ENCODE measurements at places on chromosomes 6 and 20.

DNA sequence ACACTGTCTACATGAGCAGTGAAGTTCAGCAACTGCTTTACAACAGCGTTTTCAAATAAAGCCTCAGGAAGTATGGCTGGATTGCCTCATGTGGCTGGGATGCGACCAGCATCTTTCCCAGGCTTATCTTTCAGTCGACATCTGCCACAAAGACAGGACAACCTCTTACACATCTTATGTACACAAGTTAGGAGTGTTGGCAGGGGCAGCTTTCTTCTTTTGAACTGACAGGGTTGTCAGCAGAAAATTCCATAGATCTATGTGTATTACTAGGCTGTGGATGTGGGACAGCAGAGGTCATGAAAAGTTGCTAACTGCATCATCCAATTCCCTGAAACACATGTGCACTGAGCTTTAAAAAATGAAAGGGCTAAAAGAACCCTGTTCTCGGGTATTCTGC, 48.1 kb downstream of the PLAGL1 start:
- DNase-seq = no peak

- DNase-seq = no peak
These were observed 163.5 kb upstream of the GJE1 start for GRCh38 chr6:141969201-141969600.

DNA sequence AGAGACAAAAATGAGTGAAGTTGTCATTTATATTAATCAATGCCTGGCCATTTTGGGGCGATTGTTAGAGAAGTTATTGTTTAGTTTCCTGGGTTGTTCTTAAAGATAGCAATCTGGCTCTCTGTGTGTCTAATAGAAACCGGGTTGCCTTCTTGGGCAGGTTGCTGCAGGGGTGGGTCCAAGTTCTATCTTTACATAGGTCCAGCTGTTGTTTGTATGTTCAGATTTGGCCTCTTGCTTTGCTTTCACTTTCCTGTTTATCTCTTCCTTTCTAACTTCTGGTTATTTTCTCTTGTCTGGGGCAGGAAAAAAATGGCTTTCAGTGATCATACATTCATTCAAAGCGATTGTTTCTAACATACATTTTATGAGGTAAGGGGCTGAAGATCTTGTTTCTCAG, 128.4 kb upstream of the NOX3 start:
- peak; percentile 19 for DNase-seq

GRCh38 chr6:1904466-1904799, 294.7 kb downstream of the FOXC1 start:
- DNase-seq = no peak

DNA sequence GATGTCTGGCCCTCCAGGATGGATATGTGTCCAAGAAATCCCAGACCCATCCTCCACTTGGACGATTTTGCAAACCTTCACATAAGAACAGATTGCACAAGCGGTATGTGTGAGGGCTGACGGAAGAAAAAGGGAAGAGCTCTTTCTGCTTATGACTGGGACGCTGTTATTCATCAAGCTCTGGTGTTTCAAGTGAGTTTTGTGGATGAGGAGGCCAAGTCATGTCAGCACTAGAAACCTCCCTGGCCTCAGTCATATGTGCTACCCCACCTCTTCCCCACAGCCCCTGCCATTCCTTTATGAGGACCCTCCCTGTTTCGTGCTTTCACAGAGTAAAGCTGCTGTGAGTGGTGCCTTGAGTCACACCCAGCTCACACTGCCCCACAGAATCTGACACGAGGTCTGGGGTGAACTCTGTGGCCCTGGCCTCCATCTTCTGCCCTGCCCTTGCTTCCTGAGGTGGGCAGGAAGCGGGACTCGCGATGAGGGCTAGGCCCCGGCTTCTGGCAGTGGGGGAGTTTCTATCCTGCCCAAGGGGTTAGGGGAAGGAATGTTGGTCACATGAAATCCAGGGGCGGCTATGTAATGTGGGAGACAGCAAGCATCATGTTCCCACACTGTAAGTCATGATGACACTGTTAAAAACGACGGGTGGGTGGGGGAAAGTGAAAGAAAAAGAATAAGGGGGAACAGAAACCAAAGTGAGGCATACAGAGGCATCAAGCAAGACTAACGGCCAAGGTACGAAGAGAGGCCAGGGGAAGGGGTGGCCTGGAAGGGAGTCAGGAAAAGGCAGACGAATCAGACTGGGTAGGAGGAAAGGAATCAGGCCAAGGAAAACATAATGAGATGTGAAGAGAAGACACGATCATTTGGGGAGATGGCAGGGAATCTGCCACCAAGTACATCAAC, 78.1 kb downstream of the PRDM1 start:
- peak; percentile 93 for DNase-seq

GRCh38 chr20:47217482-47218446, 138.7 kb downstream of the ZMYND8 start:
- DNase-seq = no peak

DNA sequence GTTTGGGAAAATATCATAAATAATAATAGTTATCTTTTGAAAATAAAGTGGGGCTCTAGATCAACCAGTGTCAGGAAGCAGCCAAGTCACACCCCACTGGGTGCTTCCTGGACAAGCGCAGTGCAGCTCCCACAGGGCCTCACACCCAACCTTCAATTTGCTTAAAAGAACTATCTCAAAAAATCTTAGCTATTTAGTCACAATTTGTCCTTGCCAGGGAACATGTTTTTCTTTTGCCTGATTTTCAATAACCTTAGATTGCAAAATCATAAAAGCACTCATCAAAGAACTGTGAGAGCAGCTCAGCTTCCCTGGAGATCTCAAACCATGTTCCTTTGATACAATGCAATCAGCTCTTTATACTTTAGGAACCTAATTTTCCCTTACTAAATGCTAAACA, 1.6 kb upstream of the NCOA7 start:
- no peak for DNase-seq

- no peak for DNase-seq
These were observed 70.3 kb downstream of the TMEM242 start for GRCh38 chr6:157253017-157253416.

DNA sequence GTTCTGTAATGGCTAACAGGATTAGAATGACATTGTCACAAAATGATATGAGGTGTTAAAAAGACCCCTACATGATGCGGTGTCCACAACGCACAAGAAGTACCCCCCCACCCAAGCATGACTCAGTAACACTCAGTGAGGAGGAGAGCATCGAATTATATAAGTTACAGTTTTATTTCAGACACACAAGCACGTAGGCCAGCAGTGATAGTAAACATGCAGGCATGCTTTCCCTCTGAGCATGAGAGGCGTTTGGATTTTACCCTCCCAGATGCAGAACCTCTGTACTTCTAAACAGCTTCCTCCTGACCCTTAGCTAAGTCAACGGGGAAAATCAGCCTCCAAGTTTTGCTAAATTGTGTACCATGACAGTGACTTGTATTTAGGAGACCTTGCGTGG, 23.9 kb downstream of the GNAS start:
- DNase-seq = no peak

GRCh38 chr20:57483287-57484050, 41.5 kb downstream of the CTCFL start:
- DNase-seq = no peak

DNA sequence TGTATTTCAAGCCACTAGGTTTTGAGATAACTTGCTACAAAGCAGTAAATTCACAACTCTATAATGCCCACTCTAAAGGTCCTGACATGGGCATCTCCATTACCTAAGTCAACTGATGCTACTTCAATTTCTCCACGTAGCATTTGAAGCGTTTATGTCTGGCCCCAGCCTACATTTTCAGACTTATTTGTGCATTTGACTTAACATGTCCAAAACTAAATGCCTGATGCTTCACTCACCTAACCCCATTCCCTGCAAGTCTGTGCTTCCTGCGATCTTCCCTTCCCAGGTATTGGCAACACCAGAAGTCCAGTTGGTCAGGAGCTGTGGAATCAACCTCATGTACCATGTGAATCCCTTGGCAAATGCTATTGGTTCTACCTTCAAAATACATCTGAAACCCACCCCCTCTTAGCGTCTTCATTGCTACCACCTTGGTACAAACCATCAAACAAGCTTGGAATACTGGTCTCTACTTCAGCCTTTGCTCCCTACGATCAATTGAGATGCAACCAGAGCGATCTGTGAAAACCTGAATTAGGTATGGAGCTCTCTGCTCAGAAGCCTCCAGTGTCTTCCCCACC, 12.8 kb upstream of the ZNFX1 start:
- no peak for DNase-seq

GRCh38 chr20:38320221-38320620, 16.3 kb downstream of the BPI start:
- no peak for DNase-seq

DNA sequence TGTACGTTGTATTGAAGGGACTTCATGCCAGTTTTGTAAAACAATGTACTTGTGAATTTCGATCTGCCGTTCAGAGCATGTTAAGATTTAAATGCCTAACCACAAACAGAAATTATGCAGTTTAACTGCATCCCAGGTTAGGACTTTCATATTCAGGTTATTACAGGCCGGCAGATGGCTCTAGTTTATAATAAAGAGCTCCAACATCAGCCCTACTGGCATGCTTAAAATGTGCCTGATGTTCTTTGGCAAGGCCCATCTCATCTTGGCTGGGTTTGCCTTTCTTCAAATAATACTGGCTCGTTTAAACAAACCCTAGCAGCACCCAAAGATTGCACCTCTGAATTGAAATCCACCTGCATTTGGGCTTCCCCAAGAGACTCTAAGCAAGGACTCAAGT, 169.3 kb upstream of the RIN2 start:
- no peak for DNase-seq

DNA sequence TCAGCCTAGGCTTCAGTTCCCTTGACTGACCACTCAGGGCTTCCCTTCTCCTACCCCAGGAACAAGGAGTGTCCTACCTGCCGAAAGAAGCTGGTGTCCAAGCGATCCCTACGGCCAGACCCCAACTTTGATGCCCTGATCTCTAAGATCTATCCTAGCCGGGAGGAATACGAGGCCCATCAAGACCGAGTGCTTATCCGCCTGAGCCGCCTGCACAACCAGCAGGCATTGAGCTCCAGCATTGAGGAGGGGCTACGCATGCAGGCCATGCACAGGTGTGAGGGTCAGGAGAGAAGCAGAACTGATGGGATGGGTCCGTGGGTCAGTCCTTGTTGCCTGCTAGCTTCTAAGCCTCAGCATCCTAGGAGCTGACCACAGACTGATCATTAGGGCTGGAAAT, 1.6 kb downstream of the RING1 start:
- no peak for DNase-seq

DNA sequence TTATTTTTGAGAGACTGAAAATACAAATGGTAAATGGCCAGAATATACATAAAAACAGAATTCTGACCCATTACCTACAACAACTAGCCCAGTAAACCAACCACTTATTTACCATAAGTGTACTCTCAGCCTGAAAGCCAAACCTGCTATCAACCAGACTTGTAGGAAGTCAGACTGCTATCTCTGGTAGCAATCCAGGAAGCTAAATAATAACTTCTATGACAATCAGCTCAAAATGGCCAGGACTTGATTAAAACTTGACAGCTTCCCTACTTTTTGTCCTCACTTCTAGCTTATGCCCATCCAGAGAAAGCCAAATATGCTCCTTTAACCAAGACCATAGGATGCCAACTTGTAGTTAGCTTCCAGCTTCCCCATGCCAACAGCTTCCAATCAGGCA, 4.7 kb upstream of the WTAP start:
- no peak for DNase-seq

GRCh38 chr20:62089393-62089792, 23.7 kb upstream of the TAF4 start:
- DNase-seq = no peak

- DNase-seq = no peak
These were observed 38.5 kb downstream of the RBM38 start for GRCh38 chr20:57429580-57430200.

GRCh38 chr20:22901921-22902320, 133.2 kb upstream of the SSTR4 start:
- DNase-seq = no peak

- DNase-seq = peak; percentile 94
These were observed 28.9 kb downstream of the EIF2S2 start for GRCh38 chr20:34083137-34083536.

- peak; percentile 16 for DNase-seq
These were observed 64.9 kb upstream of the HMGCLL1 start for GRCh38 chr6:55643861-55644260.

- no peak for DNase-seq
These were observed 344.6 kb downstream of the ZFAND3 start for GRCh38 chr6:38164131-38164481.

- DNase-seq = peak; percentile 44
These were observed 191.7 kb downstream of the ESR1 start for GRCh38 chr6:151999194-151999593.

- peak; percentile 62 for DNase-seq
These were observed 102.8 kb downstream of the MOXD1 start for GRCh38 chr6:132298344-132298949.

GRCh38 chr6:169378620-169379381, 125.2 kb upstream of the THBS2 start:
- no peak for DNase-seq

DNA sequence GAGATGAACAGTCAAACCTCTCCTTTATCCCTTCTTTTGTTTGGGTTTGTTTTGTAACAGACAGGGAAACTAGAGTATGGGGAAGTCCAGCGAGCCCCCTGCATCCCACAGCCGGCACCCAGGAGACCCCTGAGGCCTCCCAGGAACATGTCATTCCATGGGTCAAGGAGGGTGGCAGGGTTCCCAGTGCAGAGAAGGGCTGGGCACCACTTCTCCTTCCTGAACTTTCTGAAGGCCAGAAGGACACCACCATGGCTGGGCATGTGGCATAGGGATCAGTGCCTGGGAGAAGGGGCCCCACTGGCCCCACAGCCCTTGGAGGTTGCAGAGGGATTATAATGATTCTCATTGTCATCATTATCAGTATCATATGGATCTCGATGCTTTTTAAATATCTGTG, 13.9 kb upstream of the CST7 start:
- DNase-seq = no peak

- no peak for DNase-seq
These were observed 228.9 kb upstream of the DEFB112 start for GRCh38 chr6:50278663-50279062.

DNA sequence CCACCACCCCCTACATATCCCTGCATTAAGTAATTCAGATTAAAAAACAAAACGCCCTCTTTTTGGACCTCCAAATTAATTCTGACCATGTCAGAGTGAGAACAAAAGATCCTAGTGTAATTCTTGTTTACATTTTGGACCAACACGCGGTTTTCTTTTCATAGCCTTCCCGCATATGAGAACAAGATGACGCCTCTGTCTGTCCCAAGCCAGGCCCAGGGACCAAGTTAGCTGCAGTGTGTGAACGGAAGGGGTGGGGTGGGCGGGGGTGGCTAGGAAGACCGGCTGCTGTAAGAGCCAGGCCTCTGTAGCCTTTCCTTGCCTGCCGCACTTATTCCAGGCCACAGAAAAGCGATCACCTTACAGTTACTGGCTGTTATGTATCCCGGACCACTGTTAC, 68.0 kb downstream of the PLCG1 start:
- DNase-seq = no peak

DNA sequence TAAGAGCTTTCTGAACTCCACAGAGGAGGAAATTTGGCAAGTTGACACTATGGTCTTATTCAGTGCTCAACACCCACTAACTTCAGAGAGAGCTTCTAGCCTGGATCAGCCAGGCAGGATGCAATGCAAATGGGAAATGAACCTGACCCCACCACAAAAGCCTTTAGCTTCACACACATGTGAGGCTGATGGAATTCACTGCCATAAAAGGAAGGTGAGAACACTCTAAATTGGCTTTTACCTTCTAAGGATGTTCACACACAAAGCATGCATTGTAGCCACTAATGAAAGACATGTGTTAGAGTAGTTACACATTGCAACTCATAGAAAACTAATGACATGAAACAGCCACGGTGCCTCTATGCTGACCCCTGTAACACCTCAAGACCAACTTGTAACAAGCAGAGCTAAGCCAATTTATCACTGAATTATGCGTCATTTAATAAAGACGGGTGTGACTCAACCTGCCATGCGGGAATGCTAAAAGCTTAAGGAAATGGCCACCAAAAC, 262.1 kb downstream of the HACE1 start:
- peak; percentile 27 for DNase-seq

Data from fibroblast of villous mesenchyme (primary cell).